ENCODE measurements at places on chromosomes 6 and 20.

DNA sequence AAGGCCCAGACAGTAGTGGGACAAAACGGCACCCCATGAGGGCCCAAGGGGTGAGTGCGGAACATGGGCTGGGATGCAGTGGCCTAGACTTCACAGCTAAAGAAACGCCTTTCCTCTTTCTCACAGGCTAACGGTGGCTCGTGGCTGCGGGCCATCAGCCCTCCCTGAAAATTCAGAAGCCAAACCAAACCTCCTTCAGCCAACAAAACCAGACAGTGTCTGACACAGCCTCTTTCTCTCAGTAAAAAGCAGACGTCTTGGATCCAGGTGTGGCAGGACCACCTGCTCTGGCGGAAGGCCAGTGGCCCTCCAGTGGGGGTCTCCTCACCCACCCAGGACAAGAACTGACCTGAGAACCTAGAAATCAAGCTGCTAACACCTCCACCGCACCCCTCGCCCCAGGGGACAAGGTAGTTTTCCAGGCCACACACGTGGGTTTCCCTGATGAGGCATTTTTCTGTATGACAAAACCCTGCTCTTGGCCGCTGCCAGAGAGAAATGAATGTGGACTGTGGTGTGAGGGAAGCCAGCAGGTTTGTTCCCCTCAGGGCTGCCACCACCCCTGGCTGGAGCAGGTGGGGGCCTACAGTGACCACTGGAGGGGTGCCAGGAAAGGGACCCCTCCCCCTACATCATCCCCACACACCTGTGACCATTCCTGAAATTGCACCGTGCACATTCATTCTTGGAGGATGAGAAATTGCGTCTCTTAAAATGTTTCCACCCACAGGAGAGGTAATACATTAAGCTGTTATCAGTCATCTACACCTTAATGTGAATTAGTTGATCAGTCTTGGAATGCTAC, 76.8 kb upstream of the PIM1 start:
- peak; percentile 28 for ATAC-seq

DNA sequence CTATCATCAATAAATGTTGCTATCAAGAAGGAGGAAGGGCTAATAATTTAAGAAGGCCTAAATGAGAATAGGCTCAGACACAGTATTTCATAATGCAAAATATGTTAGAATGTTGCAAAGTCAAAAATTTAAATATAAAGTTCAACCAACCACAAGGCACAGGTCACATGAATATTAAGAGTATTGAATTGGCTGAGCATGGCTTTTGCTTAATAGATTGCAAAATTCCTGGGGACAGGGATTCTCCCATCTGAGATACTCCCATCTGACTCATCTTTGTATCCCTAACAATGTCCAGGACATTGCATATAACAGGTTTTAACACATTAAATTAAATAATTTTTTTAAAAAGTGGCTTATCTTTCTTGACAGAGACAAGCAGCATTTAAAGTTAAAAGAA, 32.9 kb upstream of the UTRN start:
- no peak for ATAC-seq

- ATAC-seq = peak; percentile 99
These were observed 5.4 kb upstream of the RAB44 start for GRCh38 chr6:36692220-36692619.

- ATAC-seq = no peak
These were observed 397 bp downstream of the PEDS1 start for GRCh38 chr20:50153153-50153499.

- peak; percentile 50 for ATAC-seq
These were observed 19.3 kb downstream of the DOP1A start for GRCh38 chr6:83086751-83087150.

- ATAC-seq = no peak
These were observed 382.0 kb downstream of the TAF4 start for GRCh38 chr20:61683721-61684120.

- ATAC-seq = peak; percentile 14
These were observed 141.1 kb upstream of the SLC24A3 start for GRCh38 chr20:19071446-19071725.

- ATAC-seq = no peak
These were observed 41.9 kb downstream of the MTHFD1L start for GRCh38 chr6:150907383-150907782.

DNA sequence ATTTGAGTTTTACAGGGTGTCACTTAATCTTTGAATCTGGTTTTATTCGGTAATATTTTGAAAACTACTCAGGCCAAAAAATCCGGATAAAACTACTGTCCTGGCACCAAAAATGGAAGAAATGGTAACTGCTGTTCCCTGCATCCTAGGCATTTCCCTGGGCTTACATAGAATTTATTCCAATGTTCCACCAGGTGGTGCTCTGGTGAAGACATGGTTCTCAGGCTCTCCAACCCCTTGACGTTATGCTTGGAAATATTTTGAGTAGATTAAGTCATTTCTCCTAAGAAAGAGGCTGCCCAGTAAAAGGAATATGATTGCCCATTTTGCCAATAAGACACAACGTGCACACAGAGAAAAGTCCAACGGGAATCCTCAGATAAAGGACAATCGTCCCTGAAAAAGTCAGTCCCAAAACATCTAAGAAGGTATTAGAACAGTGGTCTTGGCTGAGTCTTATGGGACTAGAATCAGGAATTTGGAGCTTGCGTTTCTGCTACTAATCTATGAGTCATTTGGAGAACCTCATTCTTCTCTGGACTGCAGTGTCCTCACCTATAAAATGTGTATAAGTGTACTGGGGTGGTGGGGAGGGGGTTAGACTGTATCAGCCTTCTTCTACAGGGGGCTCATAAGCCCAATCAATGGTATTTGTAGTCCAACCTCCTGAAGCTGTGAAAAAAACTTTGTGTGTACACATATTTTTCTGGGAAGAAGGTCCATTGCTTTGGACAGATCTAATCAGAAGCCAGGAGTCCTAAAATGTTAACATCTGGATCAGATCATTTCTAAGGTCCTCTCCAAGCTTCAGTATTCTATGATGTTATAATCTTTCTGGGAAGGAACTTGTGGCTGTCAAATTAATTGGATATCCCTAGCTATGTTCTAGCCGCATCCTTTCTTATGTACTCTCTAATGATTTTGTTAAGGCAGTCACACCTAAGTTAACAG, 131.0 kb upstream of the BMP2 start:
- ATAC-seq = no peak

- ATAC-seq = no peak
These were observed 195.4 kb downstream of the CDC5L start for GRCh38 chr6:44582930-44583329.

DNA sequence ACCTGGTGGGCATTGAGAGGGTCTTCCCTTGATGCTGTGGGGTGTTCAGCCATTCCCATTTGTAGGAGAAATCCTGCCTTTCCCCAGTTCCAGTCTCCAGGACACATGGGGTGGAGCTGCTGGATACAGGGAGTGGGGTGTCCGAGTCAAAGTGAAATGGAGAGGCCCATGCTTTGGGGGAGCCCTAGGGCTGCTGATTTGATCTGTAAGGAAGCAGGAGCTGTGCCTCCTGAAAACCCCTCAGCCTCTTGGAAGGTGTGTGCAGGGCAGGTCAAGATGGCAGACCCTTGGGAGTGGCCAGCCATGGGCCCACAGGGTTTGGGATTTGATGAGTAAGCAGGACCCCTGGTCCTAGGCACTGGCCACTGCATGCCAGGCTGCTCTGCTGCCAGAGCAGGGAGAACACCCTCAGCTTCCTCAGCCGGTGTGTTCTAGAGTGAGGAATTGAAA, 82.0 kb downstream of the SERAC1 start:
- ATAC-seq = no peak

GRCh38 chr6:15147827-15148226, 98.0 kb upstream of the JARID2 start:
- no peak for ATAC-seq

- ATAC-seq = no peak
These were observed 13.5 kb downstream of the DYNLRB1 start for GRCh38 chr20:34529742-34530141.

DNA sequence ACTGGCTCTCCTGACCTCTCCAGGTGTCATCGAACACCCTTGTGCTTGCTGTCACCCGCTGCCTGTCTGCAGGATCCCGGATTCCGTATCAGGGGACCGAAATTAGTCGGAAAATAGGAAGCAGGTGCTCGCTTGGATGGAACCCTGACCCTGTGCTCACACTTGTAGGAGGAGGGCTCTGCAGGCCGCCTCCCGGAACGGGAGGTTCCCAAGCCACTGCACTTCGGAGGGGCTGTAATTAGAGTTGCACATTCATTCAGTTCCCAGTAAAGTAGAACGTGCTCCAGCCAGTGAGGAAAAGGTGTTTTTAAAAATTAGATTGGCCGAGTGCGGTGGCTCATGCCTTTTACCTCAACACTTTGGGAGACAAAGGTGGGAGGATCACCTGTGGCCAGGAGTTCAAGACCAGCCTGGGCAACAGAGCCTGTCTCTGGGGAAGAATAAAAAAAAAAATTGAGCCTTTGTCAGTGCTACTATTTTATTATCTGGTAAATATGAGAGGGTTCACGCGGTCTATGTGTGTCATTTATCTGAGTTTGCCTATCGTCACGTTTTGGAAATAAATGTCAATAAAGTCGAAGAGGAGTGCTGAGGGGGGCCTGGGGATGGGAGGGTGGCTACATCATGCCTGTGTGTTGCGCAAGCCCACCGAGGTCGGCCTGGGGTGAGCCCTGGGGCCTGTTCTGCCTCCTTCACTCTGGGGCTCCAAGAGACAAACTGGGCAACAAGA, 1.5 kb upstream of the GMEB2 start:
- ATAC-seq = no peak

DNA sequence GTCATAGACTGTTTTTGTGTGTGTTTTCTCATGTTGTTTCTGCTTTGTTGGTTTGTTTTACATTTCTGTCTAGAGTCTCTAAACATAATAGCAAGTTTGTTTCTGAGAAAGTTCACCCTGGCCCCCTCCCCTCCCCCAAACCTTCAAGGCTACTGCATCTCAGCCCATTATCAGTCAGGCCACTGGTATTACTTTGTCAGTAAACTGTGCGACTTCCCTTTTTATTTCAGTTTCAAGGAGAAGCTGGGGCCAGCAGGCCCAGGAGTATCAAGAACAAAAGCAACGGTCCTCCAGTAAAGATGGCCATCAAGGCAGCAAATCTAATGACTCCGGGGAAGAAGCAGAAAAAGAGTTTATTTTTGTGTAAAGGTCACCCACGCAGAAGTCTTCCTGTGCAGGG, 32.8 kb upstream of the SCGN start:
- ATAC-seq = no peak

GRCh38 chr20:62832212-62832922, 15.5 kb downstream of the COL9A3 start:
- peak; percentile 85 for ATAC-seq

DNA sequence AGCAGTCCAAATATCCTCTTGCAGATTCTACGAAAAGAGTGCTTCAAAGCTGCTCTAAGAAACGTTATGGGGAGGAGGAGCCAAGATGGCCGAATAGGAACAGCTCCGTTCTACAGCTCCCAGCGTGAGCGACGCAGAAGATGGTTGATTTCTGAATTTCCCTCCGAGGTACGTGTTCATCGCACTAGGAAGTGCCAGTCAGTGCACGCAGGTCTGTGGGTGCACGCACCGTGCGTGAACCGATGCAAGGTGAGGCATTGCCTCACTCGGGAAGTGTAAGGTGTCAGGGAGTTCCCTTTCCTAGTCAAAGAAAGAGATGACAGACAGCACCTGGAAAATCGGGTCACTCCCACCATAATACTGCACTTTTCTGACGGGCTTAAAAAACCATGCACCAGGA, 272.1 kb upstream of the DEFB115 start:
- ATAC-seq = no peak

- no peak for ATAC-seq
These were observed 59.8 kb upstream of the GCLC start for GRCh38 chr6:53604623-53605190.

GRCh38 chr6:88381289-88381642, 215.1 kb upstream of the CNR1 start:
- ATAC-seq = no peak

GRCh38 chr6:29827579-29828470, at the start of gene HLA-G:
TSS of gene HLA-G (plus strand) at chr6:29827825. CDS start at chr6:29827845, 20 bp downstream.
- no peak for ATAC-seq

DNA sequence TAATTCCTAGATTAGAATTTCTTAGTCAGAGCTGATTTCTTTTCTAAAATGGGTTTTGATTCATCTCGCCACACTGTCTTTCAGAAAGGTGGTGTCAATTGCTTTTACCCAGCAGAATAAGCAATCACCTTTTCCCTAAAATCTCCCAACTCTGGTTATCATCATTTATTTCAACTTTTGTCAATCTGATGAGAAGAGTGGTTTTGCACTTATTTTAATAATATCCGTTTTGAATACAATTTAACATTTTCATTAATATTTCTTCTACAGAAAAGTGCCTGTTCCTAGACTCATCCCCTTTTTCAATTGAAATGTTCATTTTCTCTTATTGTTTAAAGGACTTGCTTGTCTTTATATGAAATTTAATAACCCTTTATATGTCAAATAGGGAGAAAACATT, 8.2 kb upstream of the NCR2 start:
- ATAC-seq = no peak

DNA sequence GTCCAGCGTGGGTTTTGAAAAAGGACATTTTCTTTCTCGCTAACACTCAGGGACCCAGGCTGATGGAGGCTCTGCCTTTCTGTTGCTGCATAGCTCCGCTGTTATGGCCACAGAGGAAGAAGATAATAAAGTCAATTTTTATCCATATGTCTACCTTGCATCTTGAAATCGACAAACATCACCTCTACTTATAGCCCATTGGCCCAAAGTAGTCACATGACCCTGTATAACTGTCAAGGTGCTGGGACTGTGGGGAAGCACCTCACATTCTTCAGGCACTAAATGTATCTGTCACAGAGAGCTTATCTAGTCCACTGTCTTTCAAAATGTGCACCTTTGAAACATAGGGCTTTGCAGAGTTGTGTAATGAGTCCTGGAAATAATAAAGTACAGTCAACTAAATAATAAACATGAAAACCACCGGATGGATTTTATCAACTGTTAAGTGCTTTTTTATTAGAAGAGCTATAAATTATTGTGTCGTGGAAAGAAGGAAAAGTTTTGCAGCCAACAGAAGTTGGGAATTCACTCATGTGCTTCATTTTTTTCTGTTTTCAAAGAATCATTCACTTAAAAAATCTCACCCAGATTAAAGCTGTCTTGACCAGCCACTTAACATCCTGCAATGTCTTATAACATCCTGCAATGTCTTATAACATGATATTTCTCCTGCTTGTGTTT, 47.7 kb upstream of the RCAN2 start:
- ATAC-seq = no peak

DNA sequence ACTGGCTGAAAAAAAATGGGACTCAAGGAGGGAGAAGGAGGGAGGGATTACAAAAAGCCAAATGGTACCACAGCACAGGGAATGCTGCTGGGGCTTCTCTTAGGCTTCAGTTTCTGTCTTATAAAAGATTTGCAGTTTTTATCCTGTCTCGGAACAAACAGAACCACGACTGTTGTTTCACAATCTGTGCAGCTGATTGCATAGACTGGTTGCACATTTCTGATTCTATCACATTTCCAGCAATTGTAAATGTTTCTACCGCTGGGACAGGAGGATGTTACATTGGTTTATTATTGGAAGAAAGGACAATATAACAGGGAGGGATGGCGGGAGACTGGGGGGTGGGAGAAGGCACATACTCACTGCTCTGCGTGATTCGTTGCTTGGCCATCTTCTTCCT, 73.5 kb upstream of the ARID1B start:
- ATAC-seq = no peak

DNA sequence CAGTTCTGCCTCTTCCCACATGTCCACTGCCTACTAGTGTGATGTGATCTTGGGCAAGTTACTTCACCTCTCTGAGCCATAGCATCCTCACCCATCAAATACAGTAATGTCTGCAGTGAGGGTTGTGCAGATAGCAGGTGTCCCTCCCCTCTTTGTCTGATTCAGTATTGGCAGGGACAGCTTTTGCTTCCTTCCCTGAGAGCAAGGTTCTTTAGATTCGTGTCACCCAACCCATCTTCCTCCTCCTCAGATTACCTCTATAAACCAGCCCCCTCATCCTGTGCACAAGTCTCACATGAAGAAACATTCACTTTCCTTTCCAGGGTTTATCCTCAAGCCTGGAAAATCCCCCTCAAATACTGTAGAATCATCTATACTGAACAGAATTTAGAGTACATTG, 15.4 kb downstream of the ACTR5 start:
- ATAC-seq = no peak
